ENCODE measurements at places on chromosomes 3 and 15.

GRCh38 chr3:8854656-8855055 lies 85.2 kb upstream of the OXTR start:
- DNase-seq: no peak

- DNase-seq: no peak
Measured at GRCh38 chr3:14687360-14687759, 12.4 kb downstream of the C3orf20 start.

DNA sequence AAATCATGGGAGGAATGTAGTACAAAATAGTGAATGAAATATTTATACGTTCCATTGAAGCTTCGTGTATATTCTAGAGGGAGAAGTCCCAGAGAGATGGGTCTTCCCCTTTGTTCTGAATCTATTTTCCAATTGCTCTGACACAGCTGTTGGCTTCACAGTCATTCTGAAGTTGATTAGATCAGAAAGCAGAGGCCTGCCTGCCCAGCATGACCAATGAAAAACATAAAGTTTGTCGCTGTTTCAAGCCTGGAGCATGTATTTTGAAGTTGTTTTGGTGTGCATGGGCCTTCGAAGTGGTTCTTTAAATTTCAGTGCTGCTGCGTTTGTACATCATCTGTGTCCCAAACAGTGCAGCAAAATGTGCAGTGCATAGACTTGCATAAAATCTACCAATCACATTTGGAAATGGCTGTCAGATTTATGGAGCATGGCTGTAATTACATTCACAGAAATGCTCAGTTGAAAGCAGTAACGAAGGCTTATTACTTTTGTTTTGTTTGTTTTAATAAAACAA lies 31.0 kb upstream of the RBMS3 start:
- DNase-seq: no peak

DNA sequence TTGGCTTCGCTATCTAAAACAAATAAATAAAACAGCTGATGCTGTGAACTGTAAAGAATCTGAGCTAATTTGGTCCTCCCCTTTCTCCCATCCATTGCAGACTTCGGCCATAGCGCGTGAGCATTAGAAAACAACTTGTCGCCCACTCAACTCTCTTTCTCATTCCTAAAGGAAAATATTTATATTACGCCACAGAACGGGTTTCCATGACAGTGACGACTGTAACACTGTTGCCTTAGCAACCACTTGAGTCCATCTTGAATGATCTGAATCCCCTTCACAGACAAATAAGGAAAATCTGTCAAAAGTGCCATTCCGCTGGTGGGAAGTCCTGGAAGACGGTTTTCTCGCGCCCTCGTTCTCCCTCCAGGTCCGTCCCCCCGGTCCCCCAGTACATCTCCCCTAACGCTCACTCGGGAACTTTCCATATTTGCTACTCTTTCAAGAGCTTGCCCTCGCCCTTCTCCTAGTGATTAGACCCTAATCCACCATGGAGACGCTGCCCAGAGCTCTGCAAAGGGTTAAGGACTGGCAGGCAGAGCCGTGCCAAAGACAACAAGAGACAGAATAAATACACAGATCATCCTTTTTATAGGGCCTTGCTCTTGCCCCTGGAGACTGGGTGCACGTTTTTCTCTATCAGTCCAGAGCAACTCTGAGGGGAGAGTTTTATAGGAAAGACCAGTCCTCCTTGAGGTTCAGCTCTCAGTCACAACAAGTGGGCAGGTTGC lies 50.5 kb downstream of the CRYGS start:
- DNase-seq: no peak

- no peak for DNase-seq
Measured at GRCh38 chr3:13115576-13115910, 42.3 kb upstream of the IQSEC1 start.

- DNase-seq: no peak
Measured at GRCh38 chr3:18153571-18154173, 271.5 kb downstream of the SATB1 start.

GRCh38 chr3:164890061-164890460 lies 188.2 kb downstream of the SI start:
- DNase-seq: no peak

DNA sequence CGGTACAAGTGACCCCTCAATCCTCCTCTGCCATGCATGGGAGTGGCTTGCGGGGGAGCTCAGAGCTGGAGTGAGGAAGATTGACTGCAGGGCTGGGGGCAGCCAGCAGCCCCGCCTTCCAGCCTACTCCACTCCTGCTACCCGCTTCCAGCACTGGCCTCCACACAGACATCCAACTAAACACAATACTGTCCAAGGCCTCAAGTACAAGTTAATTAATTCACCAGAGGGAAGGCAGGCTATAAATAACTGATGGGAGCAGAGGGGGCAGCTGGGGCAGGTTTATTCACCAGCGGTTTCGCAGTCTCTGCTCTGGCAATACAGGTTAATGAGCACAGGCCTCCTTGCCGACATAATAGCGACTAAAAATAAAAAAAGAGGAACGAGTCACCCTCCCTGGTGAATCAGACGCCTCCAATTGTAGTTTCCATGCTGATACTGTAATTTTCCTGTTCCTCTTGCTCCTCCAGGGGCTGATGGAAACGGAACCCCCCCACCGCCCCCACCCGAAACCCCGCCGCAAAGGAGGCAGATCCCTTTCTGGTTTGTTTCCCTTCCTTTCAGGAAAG lies 166.4 kb upstream of the TLE3 start:
- DNase-seq: no peak

DNA sequence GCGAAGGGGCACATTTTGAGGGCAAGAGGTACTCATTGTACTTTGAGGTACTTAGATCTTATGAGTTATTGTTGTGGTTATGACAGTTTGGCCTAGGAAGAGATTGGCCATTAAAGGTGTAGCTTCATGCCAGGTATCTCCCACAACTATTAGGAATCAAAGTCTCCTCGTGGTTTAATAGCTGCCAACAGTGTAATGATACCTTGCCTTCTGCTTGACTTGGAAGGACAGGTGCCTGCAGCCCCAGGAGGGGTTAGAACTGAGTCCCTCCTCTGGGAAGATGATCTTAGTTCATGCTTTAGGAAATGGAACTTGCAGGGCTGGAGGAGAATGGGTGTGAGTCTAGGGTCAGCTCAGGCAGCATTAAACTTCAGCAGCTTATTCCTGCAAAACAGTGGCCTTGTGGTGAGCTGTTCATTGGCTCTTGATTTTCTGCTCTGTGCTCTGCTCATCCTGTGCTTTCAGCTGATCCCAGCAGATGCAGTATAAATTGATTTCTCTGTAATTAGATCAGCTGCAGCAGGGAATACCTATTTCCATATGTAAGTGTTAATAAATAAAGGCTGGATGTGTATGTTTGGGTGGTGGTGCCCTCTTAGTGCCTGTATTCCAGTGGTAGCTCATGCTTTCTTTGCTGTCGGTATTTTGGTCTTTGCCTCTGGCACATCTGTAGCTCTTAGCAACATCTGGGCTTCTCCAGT lies 40.5 kb downstream of the ZNF609 start:
- DNase-seq: no peak

DNA sequence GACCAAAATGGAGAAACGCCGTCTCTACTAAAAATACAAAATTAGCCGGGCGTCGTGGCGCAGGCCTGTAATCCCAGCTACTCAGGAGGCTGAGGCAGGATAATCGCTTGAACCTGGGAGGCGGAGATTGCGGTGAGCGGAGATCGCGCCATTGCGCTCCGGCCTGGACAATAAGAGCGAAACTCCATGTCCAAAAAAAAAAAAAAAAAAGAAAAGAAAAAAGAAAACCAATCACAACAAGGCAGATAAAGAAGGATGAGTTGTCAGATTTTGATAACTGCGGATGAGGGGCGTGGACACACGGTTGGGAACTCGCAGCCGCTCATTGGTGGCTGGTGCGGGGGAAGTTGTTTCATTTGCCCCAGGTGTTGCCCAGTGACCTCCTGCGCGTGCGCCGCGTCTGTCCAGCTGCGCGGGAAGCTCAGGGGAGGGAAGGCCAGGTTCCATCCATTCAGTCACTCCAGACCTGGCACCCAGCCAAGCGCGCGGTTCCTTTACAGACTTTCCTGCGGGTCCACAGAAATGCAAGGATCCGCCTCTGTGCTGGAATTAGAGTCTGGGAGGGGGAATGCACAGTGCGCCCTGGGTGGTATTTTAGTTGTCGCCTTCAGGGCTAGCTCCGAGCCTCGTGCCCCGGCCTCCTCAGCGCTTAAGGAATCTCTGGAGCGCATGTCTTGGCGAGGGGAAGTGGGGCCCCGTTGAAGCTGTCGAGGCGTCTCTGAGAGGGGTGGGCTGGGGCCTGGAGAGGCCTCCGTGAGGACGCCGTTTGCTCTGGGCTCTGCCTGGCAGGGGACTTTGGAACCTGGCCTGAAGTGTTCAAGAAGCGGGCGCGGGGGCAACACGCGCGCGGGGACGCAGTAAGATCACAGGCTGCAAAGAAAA lies 708 bp upstream of the GCHFR start:
- DNase-seq: peak; percentile 16

- DNase-seq: no peak
Measured at GRCh38 chr15:31322504-31322903, 4.1 kb upstream of the KLF13 start.

- no peak for DNase-seq
Measured at GRCh38 chr15:94972314-94972713, 741.0 kb downstream of the MCTP2 start.

DNA sequence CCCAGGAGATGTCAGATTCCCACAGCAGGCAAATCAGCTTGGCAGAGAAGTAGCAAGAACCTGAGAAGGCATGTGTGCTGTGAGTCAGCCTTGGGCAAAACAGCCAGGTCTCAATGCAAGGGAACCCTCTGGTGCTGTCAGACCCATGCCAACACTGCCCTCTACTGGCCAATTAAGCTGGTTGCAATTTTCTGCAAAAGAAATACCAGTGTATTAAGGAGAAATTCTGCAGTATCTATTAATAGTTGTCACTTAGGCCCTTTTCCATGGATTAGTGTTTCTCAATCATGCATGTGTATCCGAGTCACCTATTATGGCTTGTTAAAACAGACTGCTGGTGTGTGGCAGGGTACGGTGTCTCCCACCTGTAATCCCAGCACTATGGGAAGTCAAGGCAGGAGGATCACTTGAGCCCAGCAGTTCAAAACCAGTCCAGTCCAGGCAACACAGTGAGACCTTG lies 26.2 kb downstream of the MAP4 start:
- peak; percentile 2 for DNase-seq

- no peak for DNase-seq
Measured at GRCh38 chr3:128504533-128504915, 11.5 kb upstream of the GATA2 start.

GRCh38 chr15:79045041-79045440 lies 45.5 kb downstream of the RASGRF1 start:
- no peak for DNase-seq

DNA sequence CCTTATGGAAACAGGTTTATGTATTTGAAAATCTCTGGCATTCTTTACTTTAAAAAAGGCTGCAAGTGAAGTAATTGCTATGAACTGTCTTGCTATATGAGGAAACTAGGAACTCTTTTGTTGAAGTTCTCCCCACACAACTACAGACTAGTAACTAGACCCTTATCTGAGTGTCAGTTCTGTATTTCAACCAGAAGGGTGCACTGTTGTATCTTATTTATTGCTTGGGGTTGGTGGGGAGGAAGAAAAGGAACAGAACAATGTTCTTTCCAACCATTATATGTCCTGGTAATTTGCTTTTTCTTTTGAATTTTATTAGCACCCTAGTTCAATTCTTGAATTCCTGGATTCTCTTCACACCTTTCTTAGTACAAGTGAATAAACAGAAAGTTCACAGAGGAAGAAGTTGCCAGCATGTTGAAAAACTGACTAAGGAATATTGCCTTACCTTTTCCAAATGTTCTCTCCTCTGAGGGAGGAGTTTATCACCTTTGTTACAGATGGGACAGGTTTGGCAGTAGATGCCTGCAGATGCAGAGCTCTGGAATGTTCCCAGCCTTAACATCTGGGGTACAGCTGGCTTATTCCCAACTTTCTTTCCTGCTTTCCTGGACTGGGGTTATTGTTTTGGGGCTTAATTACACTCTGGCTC lies 162.4 kb upstream of the CFAP20DC start:
- no peak for DNase-seq

GRCh38 chr15:65286069-65286703 lies 497 bp downstream of the PARP16 start:
- DNase-seq: no peak

DNA sequence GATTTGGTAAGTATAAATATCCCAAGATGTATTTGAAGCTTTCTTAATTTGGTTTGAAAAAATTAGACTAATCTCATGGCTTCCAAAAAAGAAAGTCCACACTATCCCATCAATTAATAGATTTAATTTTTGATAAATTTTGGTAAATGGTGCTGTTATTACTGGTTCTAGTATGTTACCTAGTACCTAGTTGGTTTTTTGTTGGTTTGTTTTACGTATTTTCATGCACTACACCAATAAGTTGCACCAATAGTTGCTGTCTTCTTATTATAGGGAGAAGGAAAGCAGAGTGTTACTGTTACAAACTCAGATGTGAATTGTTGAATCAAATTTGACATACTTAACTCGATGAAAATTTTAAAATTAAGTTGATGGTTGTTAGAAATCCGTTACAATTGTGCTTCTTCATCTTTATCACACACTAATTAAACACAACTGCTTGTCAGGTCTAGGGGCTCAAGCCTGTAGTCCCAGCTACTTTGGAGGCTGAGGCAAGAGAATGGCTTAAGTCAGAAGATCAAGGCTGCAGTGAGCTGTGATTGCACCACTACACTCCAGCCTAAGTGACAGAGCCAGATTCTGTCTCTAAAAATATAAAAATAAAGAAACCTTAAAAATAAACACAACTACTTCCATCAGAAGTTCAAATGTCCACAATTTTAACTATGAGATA lies 23.1 kb upstream of the MBNL1 start:
- DNase-seq: no peak

DNA sequence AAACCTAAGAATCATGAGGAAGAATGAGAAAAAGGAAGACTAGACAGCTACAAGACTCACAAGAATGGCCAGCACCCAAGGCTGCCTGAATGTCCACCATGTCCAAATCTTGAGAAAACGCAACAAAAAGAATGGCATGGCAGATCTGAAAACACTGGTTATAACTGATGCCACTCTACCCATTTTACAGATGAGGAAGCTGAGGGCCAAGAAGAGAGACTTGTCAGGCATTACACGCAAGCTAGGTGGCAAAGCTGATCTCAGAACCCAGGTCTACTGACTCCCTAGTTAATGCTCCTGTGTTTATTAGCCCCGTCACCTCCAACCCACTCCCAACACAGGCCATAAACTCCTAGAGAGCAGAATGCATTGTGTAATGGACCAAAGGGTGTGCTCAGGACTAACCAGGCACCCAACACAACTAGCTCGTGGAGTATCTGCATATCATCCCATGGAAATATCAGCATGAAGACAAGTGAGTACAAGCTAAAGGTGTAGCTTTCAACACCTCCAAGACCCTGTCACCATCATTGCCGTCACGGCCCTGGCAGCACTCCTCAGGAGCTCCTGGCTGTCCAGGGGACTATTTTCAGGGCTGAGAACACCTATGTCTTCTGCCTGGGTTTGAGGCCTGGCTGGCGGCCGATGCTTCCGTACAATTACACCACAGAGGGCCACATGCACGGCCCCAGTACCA lies 111.7 kb downstream of the XXYLT1 start:
- DNase-seq: no peak

GRCh38 chr3:193954752-193955151 lies 181.2 kb upstream of the HES1 start:
- no peak for DNase-seq

- no peak for DNase-seq
Measured at GRCh38 chr15:42286445-42287029, 13.3 kb upstream of the TMEM87A start.

- DNase-seq: no peak
Measured at GRCh38 chr15:50767332-50767861, 1.9 kb upstream of the SPPL2A start.

Measured in activated naive CD4-positive, alpha-beta T cell (primary cell).